OCI-M1 (cell line): ENCODE measurements at places on chromosomes 5 and 9.

DNA sequence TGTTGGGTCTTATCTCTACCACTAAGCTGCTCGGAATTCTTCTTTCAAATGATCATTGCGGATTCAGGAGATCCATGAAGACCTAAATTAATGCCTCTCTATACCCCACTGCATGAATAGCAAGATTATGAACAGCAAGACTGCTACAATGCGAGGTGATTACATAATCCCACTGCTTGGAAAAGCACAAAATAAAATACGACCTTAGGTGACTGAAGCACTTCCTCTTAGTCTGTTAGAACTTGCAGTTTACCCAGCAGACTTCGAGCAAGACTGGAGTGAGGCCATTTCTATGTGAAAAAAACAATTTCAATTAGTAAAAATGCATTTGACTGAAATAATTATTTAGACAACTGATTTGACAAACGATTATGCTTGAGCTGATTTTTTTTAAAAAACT, 59.8 kb downstream of the SH3RF2 start:
- DNase-seq = peak; percentile 71

GRCh38 chr9:36881743-36882441, 152.2 kb downstream of the PAX5 start:
- DNase-seq = no peak

- no peak for DNase-seq
Observed at GRCh38 chr5:135242021-135242865, 156.8 kb downstream of the MACROH2A1 start.

DNA sequence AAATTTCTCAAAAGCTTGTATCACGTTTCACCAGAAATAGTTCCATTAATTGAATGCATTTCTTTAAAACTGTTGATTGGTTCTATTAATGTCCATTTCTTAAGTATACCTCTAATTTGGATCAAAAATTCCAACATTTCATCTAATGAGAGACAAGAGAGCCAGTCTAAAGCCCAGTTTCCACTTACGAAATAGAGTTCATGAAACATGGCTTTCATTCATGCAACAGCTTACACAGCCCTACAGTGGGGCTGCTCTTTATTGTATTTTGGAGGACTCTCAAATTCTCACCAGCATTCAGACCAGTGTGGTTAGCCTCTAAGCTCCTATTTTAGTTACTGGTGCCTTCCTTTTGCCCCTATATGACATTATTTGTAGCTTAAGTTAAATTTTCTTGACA, 566.9 kb upstream of the RGMB start:
- no peak for DNase-seq

- DNase-seq = no peak
Observed at GRCh38 chr9:20188616-20189369, 400.0 kb upstream of the SLC24A2 start.

- DNase-seq = no peak
Observed at GRCh38 chr5:131222731-131223130, 41.1 kb upstream of the CDC42SE2 start.

GRCh38 chr9:110898866-110899265, 139.4 kb downstream of the LPAR1 start:
- DNase-seq = no peak

- peak; percentile 57 for DNase-seq
Observed at GRCh38 chr5:172713113-172713808, 57.7 kb downstream of the DUSP1 start.

DNA sequence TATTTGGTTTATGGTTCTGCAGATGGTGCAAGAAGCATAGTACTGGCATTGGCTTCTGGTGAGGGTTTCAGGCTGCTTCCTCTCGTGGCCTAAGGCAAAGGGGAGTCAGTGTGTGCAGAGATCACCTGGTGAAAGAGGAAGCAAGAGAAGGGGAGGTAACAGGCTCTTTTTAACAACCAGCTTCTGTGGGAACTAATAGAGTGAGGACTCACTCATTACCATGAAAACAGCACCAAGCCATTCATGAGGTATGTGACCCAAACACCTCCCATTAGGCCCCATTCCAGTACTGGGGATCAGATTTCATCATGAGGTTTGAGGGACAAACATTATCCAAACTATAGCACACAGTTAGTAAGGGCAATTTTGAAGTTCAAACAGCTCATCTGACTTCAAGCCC, 263.5 kb downstream of the TMEM38B start:
- no peak for DNase-seq

GRCh38 chr5:138467711-138468132, 2.4 kb downstream of the EGR1 start:
- DNase-seq = no peak

GRCh38 chr9:79382044-79382443, 189.7 kb upstream of the TLE4 start:
- no peak for DNase-seq

DNA sequence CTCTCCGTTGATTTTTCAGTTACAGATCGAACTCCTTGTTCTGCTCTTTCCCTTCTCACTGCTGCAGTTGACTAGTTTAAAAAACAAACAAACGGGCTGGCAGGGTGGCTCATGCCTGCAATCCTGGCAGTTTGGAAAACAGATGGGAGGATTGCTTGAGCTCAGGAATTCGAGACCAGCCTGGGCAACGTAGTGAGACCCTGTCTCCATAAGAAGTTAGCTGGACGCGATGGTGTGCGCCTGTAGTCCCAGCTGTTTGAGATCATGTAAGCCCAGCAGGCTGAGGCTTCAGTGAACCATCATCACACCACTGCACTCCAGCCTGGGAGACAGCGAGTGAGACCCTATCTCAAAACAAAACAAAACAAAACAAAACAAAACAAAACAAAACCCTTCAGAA, 51.4 kb upstream of the NCS1 start:
- no peak for DNase-seq

GRCh38 chr9:81396528-81396927, 292.8 kb downstream of the TLE1 start:
- DNase-seq = no peak

- DNase-seq = no peak
Observed at GRCh38 chr9:13956107-13956506, 357.8 kb downstream of the NFIB start.

GRCh38 chr9:93096131-93096802, at the start of gene CARD19:
CARD19 (plus strand) TSS chr9:93096217; CDS start chr9:93096346, 129 bp downstream.
- no peak for DNase-seq

DNA sequence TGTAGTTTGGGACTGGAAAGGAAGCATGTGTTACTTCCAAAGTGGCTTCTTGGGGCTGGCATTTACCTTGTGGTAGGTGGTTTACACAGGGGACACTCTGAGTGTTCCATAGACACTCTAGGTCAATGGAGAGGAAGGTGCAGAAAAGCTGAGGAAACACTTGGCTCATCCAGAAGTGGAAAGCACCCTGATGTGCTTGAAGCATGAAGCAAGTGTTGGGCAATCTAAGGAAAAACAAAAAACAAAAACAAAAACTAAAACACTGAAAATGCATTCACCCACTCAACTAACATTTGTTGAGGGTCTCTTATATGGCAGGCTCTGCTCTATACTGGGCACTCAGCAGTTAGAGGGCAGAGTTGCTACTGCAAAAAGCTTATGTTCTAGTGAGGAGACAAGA, 2.9 kb upstream of the ERAP2 start:
- DNase-seq = peak; percentile 13

DNA sequence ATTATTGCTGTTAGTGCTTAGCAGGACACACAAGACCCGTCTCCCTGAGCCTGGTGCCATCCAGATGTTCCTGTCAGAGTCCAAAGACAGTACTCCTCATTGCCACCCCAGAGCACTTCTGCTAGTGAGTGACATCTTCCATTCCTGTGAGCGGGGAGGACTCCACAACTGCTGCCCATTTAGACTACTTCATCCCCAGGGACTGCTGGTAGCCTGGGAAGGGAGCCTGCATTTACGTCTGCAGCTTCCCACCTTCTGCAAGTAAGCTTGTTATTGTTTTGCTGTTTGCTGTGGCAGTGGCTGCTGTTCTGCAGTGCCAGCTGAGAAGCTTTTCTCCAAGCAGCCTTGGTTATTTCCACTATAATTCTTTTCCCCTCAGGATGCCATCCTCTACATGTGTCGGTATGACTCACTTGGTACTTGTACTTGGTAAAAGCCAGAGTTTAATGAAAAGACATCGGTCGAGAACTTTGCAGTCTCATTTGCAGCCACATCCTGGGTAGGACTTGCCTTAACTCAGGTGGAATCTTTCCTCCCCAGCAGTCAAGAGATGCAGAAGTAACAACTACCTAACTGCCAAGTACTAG, 10.6 kb upstream of the MAP1B start:
- no peak for DNase-seq

- no peak for DNase-seq
Observed at GRCh38 chr5:156241266-156241665, 85.7 kb upstream of the SGCD start.

- DNase-seq = no peak
Observed at GRCh38 chr9:16121601-16122286, 568.9 kb downstream of the CCDC171 start.

- DNase-seq = no peak
Observed at GRCh38 chr9:70954126-70954525, 167.3 kb downstream of the TRPM3 start.

DNA sequence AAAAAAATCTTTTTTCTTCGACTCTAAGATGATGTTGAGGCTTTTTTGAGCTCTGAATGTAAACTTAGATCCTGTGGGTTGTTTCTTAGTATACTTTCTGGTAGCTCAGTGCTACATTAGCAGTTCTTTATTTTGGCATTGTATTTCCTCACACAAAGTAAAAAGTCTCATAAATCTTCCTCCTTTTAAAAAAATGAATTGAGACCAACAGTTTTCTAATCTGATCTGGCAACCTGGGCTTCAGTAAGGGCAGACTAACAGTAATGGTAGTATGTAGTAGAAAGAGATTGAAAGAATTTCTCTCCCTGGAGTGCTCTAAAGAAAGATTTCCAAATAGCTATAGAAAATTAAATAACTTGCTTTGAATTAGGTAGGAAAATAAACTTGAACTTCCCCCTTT, 31.4 kb downstream of the ZCCHC7 start:
- DNase-seq = peak; percentile 58

GRCh38 chr5:42854795-42855194, 43.1 kb upstream of the SELENOP start:
- DNase-seq = peak; percentile 27

GRCh38 chr5:61450493-61451279, 118.6 kb downstream of the ZSWIM6 start:
- DNase-seq = no peak

DNA sequence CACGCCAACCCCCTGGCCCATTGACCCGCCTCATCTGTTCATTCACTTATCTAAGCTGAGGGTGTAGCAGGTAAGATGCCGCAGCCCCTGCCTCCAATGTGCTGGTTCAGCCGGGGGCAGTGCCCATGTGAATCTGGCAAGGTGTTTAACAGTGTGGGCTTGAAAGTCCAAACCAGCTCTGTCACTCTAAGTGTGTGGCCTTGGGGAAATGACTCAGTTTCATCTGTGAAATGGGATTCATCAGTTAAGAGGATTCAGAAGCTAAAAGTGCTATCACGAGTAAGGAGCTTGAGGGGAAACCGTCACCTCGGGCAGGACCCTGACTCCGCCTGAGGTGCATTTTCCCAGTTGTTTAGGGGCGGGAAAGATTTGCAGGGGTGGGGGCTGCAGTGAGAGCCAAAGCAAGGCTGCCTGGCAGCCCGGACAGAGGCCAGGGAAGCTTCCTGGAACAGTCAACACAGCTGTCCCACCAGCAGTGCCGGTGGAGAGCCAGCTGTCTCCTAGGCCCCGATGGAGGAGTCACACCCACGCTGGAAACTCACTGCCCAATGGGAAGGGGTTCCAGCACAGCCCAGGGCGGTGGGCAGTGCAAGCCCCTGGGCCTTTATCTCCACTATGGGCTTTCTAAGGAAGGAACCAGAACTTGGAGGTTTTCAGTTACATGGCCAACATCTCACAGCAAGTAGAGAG, 9.7 kb upstream of the URM1 start:
- no peak for DNase-seq

DNA sequence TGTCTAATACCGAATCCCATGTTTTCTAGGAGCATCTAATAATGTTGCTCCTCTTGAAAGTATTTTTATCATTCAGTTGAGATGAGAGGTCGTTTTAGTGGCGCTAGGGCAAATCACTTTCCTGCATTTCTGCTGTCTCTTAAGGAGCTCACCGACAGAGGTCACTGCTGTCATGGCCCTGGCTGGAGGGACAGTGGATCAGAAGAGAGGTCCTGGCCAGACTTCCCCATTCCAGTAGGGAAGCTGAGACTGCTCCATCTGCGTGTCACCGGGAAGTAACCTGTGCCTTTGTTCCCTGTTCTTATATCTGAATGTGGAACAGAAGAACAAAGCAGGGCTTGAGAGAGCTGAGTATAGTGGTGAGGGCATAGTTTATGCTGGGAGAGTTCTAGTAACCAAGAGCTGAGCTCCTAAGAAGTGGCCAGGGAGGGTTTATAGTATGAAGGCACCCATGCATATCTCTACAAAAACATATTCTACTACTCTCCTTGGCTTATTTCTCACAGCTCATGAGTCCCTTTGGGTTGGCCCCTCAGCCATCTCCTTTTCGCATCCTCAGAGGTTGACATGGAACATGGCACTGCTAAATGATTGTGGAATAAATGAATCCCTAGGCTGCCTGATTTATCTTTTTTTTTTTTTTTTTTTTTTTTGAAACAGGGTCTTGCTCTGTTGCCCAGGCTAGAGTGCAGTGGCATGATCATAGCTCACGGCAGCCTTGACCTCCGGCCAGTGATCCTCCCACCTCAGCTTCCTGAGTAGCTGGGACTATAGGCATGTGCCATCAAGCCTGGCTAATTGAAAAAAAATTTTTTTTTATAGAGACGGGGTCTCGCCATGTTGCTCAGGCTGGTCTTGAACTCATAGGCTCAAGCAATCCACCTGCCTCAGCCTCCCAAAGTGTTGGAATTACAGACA, 27.2 kb downstream of the ATP6V0E1 start:
- peak; percentile 24 for DNase-seq

GRCh38 chr9:34362614-34363214, 14.0 kb downstream of the MYORG start:
- DNase-seq = no peak

DNA sequence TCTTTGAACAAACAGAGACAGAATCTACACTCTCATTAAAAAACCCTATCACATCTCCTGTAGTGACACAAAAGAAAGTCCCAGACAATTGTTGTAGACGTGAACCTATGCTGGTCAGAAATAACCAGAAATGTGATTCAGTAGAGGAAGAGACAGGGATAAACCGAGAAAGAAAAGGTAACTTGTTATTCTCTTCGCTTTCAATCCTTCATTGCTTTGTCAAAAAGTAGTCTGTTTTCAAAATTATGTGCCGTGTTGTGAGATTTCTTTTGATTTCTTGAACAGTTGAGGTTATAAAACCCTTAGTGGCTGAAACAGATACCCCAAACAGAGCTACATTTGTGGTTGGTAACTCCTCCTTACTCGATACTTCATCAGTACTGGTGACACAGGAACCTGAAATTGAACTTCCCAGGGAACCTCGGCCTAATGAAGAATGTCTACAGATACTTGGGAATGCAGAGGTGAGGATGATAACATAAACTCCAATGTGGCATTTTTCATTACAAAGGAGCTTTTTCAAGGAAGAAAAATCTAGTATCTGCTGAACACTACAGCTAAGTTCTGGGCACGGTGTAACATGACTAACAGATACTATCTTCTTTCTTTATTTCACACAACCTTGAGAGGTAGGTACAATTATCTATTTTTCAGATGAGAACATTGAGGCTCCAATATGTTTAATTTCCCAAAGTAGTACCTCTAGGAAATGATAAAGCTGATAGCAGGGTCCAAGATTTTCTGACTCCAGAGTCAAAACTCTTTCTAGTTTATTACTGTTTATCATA, 14.3 kb downstream of the HMGCR start:
- DNase-seq = no peak

- DNase-seq = no peak
Observed at GRCh38 chr5:85647349-85648127, 970.2 kb upstream of the COX7C start.
